Stimulated activated CD4-positive, alpha-beta T cell treated with anti-CD3 and anti-CD28 coated beads, Interleukin-1b, Interleukin-23, amount 100 ng/mL, for 24 hours (primary cell): ENCODE measurements at places on chromosomes 16 and 17.

- no peak for DNase-seq
Measured at GRCh38 chr17:33046361-33047255, 55.0 kb downstream of the SPACA3 start.

DNA sequence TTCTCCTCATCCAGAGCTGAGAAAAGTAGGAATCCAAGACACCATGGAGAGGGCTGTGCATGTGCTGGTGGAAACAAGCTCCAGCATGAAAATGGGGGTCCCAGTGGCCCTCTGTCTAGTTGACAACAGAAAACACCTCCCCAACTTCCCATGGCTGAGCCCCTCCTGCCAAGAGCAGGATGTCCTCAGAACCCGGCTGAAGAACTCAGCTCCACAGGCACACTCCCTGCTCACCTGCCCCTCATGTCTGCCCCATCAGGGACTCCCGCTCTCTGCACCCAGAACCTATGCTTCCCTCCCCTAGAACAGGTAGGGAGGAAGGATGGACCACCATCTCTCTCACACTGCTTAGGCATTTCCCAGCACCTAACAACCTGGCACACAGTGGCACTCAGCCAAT is 167.2 kb downstream of the C16orf78 start:
- no peak for DNase-seq

DNA sequence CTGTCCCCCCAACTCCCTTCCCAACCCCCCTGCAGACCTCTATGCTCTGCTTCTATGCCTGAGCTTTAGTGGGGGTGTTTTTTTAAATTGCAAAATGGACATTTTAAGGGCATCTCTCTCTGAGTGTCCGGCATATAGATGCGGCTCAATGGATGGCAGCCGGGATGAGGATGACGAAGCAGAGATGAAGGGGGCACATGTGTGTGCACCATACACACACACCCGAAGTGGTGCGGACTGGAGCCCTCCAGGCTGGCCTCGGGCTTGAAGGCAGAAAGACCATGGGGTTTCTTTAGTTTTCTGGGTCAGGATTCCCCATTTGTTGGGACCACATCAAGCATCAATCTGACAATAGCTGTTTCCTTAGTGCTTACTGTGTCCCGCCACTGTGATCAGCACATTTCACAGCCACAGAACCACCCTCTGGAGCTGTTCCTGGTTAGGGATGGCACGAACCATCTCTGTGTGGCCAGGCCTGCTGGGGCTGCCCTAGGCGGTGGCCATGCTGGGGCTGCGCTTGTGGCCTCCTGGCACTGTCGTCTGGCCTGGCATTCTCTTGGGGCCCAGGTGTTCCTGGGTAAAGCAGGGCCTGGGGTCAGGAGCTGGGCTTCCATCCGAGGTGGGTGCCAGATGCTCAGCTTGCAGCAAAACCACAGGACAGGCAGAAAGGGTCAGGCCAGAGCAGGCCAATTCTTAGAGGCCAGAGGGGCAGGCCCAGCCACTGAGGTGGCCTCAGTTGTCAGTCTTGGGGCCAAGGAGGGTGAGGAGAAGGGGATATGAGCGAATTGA is 49.9 kb downstream of the NT5M start:
- DNase-seq, result no peak

GRCh38 chr16:68512742-68513141 is 26.3 kb upstream of the ZFP90 start:
- DNase-seq, result no peak

DNA sequence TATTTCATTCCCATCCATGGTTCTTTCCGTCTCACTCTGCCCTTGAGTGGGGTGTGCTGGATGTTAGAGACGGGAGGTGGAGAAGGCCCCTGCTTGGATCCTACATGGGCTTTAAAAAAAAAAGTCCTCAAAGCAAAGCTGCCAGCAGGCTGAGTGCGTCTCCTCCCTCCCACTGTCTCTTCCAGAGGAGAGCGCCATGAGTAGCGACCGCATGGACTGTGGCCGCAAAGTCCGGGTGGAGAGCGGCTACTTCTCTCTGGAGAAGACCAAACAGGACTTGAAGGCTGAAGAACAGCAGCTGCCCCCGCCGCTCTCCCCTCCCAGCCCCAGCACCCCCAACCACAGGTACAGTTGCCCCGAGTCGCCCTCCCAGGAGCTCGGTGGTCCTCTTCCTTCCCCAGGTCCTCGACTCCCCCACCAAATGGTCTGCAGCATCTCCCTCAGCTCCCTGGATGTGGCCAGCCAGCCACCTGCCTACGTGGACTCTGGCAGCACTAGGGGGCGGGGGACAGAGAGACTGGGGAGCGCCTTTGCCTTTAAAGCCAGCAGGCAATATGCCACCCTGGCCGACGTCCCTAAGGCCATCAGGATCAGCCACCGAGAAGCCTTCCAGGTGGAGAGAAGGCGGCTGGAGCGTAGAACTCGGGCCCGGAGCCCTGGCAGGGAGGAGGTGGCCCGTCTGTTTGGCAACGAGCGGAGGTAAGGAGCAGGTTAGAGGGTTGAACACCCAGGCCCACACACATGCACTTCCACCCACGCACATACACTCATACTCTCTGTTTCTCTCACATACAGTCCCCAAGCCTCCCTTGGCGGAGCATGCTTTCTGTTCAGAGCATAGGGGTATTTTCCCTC is 68.2 kb downstream of the PLD6 start:
- no peak for DNase-seq
